ENCODE measurements at places on chromosomes 11 and 22.
A peak's percentile ranks its signal among the peaks of the same experiment; 100 is the strongest.

DNA sequence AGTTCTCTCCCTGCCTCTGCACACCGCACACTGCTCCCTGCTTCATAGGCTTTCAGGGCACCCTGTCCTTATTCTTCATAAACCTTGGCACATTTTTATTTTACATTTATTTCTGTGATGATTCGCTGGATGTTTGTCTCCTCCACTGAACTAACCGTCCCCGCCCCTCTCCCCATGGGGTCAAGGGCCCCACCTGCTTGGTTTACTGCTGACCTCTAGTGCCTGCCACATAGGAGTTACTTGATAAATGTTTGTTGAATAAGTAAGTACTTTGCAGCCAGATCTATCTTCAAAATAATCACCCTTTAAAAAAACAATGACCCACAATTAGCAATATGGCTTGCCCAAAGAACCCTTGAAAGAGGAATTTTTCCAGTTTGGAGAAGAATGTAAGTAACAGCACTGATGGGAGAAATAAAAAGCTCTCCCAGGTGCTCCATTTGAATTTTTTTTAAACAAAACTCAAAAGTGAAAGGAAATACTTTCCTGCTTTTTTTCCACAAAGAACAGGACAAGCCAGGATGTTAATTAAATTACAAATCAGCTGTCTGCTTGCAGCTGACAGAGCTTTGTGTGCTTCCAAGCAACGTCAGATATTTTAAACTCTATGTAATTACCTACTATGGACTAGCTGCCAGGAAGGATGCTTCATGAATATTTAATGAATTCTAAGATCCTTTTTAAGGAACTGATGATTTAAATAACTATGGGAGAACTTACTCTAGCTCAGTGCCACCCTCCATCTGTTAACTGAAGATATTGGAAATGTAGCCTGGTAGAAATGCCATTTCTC lies 1083.6 kb downstream of the DLG2 start:
- DNase-seq: no peak
- H3K4me3 ChIP-seq: peak overlapping the region; percentile 25
- no peaks in the 10 kb centered on the region for H3K36me3 ChIP-seq
- H3K4me1 ChIP-seq: peaks cover 8% of the 10 kb centered on the region
- peaks cover 5% of the 10 kb centered on the region for H3K27me3 ChIP-seq

DNA sequence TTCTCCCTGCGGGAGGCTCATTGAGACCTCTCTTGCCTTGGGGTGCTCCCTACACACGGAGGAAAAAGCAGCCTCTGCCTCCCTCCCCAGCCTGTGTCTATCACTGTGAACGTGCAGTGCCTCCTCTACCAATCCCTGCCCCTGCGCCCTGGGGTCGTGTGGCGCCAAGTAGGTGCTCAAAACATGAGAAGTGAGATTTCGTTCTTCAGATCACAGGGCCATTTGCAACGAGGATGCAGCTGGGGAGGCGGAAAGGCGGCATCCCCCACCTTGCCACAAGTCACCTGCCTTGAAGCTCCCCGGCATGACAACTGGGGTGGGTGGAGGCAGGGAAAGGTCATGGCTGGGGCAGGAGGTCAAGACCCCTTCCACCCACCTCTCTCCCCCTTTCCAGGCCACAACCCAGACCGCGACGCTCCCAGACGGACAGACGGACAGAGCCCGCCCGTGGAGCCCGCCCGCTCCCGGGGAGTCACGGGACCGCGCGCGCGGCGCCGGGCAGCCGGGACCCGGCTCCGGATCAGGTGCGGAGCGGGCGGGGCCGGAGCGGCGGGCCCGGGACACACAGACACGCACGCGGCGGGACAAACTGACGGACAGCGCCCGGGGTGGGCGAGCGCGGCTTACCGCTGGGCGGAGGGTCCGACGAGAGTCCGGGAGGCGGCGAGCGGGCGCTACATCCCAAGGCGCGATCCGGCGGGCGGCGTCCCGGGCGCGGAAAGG lies 485 bp downstream of the KCNJ4 start:
- H3K27ac ChIP-seq: no peak overlapping the region
- no peak for DNase-seq
- no peaks in the 10 kb centered on the region for H3K36me3 ChIP-seq

- H3K4me1 ChIP-seq: peaks cover 11% of the 10 kb centered on the region
- H3K4me3 ChIP-seq: no peak overlapping the region
- no peak overlapping the region for H3K27ac ChIP-seq
- DNase-seq: no peak
- peaks cover 9% of the 10 kb centered on the region for H3K27me3 ChIP-seq
Observed at GRCh38 chr11:61533039-61533375, 24.5 kb downstream of the LRRC10B start.

- H3K27me3 ChIP-seq: peaks cover 81% of the 10 kb centered on the region
- no peaks in the 10 kb centered on the region for H3K36me3 ChIP-seq
- no peak overlapping the region for H3K4me3 ChIP-seq
- no peak overlapping the region for H3K27ac ChIP-seq
- peaks cover 2% of the 10 kb centered on the region for H3K4me1 ChIP-seq
- no peak for DNase-seq
Observed at GRCh38 chr11:33866936-33867335, 24.9 kb downstream of the LMO2 start.

DNA sequence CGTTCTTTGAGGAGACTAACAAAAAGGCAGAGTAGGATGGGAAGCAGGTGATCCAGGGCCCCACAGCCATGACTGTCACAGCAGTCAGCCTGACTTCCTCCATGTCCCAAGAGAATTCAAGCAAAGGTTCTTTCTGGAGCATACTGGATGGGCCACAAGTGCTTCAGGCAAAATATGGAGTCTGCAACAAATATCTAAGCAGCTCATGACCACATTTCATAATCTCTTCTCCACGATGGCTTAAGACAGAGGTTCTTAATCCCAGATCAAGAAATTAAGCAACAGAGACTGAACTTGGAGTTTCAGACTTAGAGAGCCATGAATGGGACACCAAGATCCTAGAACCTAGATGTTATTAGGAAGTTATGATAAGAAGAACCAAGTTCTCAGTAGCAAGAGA lies 31.6 kb downstream of the GUCY1A2 start:
- H3K27ac ChIP-seq: no peak overlapping the region
- no peak overlapping the region for H3K4me3 ChIP-seq
- H3K27me3 ChIP-seq: no peaks in the 10 kb centered on the region
- no peak for DNase-seq
- H3K36me3 ChIP-seq: no peaks in the 10 kb centered on the region
- H3K4me1 ChIP-seq: peaks cover 34% of the 10 kb centered on the region

DNA sequence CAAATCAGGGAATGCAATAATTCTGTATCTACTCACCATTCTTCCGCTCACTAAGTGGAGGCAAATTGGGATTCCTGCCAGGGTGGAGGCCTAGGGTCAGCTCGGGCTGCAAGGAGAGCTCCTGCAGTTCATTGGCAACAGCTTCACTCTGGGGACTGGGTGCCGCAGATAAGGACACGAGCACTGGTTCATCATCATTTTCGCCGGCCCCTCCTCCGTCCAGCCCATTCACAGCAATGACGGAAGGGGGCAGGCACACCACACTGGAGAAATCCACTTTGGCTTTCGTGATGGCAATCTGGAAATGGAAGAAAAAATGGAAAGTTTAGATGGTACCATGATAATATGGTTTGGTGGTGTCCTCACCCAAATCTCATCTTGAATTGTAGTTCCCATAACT lies 84.4 kb downstream of the MRTFA start:
- no peak overlapping the region for H3K27ac ChIP-seq
- H3K4me1 ChIP-seq: peaks cover 6% of the 10 kb centered on the region
- peaks cover 18% of the 10 kb centered on the region for H3K36me3 ChIP-seq

DNA sequence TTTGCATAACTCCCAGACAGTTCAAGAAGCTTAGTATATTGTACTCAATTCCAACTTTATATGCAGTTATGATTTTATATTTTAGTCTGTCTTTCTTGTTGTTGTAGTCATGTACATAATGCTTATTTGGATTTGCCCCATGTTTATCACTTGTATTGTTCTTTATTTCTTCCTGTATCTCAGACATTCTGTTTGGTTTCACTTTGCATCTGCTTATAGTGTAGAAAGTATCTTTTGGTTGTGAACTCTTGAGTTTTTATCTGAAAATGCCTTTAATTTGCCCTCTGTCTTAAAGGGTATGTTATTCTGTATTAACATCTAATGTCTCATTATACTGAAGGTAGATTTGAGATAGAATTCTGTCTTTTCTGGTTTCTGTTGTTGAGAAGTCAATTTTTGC lies 275.4 kb downstream of the DYNC2H1 start:
- no peak for DNase-seq
- no peak overlapping the region for H3K27ac ChIP-seq
- no peak overlapping the region for H3K4me3 ChIP-seq
- H3K36me3 ChIP-seq: peaks cover 3% of the 10 kb centered on the region

DNA sequence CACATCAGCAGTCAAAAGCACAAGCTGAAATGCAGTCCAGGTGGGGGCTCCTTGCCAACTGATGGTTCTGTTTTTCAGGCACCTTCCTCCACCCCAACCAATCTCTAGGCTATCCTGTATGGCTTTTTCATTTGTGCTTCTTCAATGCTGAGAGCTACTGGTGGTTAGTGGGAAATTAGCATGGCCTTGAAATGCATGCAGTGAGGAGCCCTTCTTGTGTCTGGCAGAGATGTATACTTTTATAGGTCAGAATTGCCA lies 167.4 kb downstream of the NAV2 start:
- no peak for DNase-seq
- H3K4me1 ChIP-seq: no peaks in the 10 kb centered on the region
- H3K4me3 ChIP-seq: no peak overlapping the region
- no peak overlapping the region for H3K27ac ChIP-seq
- H3K27me3 ChIP-seq: no peaks in the 10 kb centered on the region

GRCh38 chr11:18776324-18776723 lies 15.3 kb downstream of the PTPN5 start:
- no peaks in the 10 kb centered on the region for H3K36me3 ChIP-seq
- no peak overlapping the region for H3K27ac ChIP-seq
- peaks cover 5% of the 10 kb centered on the region for H3K4me1 ChIP-seq
- no peaks in the 10 kb centered on the region for H3K27me3 ChIP-seq

DNA sequence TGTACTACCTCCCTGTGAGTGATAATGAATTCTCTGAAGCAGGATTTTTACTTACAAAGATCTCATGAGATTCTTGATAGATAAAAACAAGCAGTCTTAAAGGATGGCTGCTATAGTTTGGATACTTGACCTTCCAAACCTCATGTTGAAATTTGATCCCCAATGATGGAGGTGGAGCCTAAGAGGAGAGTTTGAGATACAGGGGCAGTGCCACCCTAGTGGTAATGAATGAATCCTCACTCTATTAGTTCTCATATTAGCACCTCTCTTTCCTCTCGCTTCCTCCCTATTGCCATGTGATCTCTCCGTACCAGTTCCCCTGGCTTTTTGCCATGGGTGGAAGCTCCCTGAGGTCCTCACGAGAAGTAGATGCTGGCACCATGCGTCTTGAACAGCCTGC lies 37.9 kb upstream of the OR8B8 start:
- H3K27ac ChIP-seq: no peak overlapping the region
- peaks cover 28% of the 10 kb centered on the region for H3K27me3 ChIP-seq
- DNase-seq: no peak
- H3K4me3 ChIP-seq: no peak overlapping the region

DNA sequence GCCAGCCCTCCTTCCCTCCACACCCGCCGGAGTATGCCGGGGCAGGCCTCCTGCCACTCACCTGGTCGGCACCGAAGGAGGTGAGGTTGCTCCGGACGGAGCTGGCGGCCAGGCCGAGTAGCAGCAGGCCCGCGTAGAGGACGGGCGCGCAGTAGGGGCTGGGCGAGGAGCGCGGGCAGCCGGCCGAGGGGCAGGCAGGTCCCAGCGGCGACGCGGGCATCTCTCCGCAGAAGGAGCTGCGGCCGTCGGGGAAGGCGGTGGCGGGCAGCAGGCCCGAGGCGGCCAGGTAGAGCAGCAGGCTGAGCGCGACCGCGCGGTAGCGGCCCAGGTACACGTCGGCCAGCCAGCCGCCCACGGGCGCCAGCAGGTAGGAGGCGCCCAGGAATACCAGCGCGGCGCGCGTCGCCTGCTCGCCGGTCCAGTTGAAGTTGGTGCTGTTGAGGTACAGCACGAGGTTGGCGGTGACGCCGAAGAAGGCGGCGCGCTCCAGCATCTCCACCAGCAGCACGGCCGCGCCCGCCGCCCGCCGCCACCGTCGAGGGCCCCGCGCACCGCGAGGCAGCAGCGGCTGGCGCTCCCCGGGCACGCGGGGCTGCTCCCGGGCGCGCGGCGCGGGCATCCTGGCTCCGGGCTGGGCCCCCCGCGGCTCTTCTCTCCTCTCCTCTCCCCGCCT lies 907 bp downstream of the SLC15A3 start:
- H3K36me3 ChIP-seq: no peaks in the 10 kb centered on the region
- H3K27me3 ChIP-seq: peaks cover 57% of the 10 kb centered on the region
- no peak overlapping the region for H3K4me3 ChIP-seq

- no peak overlapping the region for H3K27ac ChIP-seq
- no peak for DNase-seq
- peaks cover 12% of the 10 kb centered on the region for H3K4me1 ChIP-seq
Observed at GRCh38 chr11:79485694-79486093, 44.9 kb upstream of the TENM4 start.

- no peaks in the 10 kb centered on the region for H3K36me3 ChIP-seq
- peaks cover 21% of the 10 kb centered on the region for H3K4me1 ChIP-seq
- no peak overlapping the region for H3K4me3 ChIP-seq
- peaks cover 37% of the 10 kb centered on the region for H3K27me3 ChIP-seq
Observed at GRCh38 chr22:24824250-24824649, 18.2 kb downstream of the SGSM1 start.

GRCh38 chr11:59283825-59284772 lies 71.4 kb upstream of the MPEG1 start:
- DNase-seq: no peak
- no peaks in the 10 kb centered on the region for H3K36me3 ChIP-seq
- H3K4me3 ChIP-seq: no peak overlapping the region

- H3K4me3 ChIP-seq: no peak overlapping the region
- H3K4me1 ChIP-seq: peaks cover 29% of the 10 kb centered on the region
- no peaks in the 10 kb centered on the region for H3K27me3 ChIP-seq
Observed at GRCh38 chr11:57941875-57942274, 81.8 kb upstream of the OR9Q1 start.

DNA sequence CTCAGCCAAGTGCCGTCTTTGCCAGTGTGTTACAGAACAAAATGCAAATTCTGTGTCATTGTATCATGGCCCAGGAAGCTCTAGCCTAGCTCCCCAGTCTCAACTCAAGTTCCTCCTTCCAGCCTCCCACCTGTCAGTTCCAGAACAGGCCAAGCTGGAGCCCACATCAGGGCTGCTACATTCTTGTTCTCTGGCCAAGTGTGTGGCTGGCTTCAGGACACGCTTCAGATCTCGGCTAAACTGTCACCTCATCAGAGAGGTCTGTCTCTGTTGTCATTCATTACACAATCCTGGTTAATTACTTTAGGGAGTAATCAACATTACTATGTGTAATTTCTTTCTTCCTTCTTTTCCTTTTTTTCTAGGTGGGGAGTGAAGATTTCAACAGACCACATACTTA lies 347.0 kb upstream of the SYN3 start:
- no peak for DNase-seq
- peaks cover 2% of the 10 kb centered on the region for H3K4me1 ChIP-seq
- H3K36me3 ChIP-seq: peaks cover 13% of the 10 kb centered on the region
- H3K4me3 ChIP-seq: no peak overlapping the region
- no peak overlapping the region for H3K27ac ChIP-seq

- no peak for DNase-seq
- H3K4me1 ChIP-seq: peaks cover 3% of the 10 kb centered on the region
- H3K27me3 ChIP-seq: peaks cover 68% of the 10 kb centered on the region
- H3K27ac ChIP-seq: no peak overlapping the region
Observed at GRCh38 chr11:3158131-3158591, 6.9 kb downstream of the OSBPL5 start.

Data from progenitor cell of endocrine pancreas (in vitro differentiated cells).